ENCODE measurements at places on chromosomes 5 and 9.

GRCh38 chr9:32524892-32525708, 896 bp downstream of the RIGI start:
- DNase-seq, result peak; percentile 13

DNA sequence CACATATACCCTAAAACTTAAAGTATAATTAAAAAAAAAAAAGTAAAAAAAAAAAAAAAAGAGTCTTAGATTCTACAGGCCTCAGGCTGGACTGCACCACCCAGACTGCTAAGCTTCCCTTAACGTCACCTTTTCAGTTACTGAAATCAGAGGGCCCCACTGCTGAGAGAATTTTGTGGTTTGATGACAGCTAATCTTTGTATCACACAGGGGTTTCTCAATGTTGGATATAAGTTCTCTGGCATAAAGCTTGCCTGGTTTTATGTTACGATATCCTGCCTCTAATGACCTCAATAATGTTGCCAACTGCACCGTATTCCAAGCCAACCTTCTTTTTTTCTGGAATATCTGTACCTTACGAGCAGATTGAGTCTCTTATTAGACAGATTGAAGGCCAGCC, 43.1 kb upstream of the C6 start:
- no peak for DNase-seq

GRCh38 chr5:41763081-41763480, 107.1 kb downstream of the OXCT1 start:
- no peak for DNase-seq

GRCh38 chr9:117074784-117075520, 339.9 kb downstream of the ASTN2 start:
- DNase-seq, result no peak

GRCh38 chr9:69898714-69899209, 78.1 kb downstream of the CFAP95 start:
- peak; percentile 40 for DNase-seq

DNA sequence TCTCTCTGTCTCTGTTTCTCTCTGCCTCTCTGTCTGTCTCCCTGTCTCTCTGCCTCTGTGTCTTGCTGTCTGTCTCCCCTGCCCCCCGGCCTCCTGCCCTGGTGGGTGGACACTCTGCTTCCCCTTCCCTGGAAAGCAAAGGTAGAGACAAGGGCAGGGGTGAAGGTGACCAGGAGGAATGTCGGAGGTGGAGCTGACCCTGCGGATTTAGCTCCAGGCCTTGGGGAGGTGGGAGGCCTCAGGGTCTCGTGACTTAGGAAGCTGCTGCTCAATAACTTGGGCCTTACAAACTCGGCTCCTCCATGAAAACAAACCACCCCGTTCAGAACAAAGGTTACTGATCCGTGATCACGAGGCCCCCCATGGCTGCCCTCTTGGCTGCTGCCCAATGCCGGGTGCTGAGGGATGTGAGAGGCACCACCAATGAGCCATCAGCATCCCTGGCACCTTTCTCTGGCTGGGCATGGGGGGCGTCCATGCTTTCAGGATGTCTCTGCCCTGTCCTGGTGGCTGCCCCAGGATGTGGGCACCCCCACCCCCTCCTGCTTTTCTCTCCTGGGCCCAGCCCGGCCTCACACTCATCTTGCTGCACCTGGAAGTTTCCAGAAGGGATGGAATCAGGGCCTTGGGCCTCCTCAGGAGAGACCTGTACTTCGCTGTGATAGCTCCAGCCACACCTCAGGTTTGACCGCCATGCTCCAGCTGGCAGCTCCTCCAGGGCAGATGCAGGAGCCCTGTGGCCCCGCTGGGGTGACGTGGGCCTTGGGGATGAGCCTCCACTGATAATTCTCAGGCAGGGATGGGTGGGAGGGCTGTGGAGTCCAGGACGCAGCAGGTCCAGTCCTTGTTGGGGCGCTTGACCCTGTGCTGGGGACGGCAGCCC, 14.8 kb upstream of the SLC6A19 start:
- DNase-seq, result no peak
